ENCODE measurements at places on chromosomes 6 and 20.

DNA sequence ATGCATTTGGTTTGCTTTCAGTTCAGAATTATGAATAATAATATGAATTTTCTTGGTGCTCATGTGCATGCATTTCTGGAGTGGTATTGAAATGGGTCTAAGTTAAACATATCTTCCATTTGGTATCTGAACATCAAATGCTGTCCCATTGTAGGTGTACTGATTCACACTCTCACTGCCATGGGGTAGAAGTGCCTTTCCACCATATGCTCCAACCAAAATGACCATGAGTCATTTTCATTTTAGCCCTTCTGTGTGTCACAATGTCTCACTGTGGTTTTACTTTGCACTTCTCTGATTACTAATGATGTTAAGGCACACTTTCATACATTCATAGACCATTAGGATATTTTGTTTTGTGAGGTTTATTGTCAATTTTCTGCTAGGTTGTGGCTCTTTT is 211.9 kb downstream of the HAO1 start:
- DNase-seq, result no peak
- H3K4me1 ChIP-seq, result no peaks in the 10 kb centered on the region
- H3K27ac ChIP-seq, result no peak overlapping the region

DNA sequence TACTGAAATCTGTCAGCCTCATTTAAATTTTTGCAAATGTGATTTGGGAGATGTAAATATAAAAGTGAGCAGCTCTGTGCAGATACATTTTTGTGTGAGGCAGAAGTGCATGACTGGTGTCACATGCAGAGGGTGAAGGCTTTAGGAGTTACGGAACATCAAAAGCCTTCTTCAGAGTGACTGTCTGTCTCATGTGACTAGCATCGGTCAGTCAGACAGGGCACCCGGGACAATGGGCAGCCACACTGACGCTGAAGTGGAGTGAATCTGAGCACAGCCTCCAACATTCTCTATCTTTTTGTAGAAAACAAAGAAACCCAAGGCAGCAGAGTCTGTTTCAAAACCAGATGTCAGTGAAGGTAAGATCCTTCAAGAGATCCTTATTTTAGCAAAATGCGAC is 7.9 kb upstream of the FAM209A start:
- H3K27ac ChIP-seq, result no peak overlapping the region
- peaks cover 6% of the 10 kb centered on the region for H3K4me1 ChIP-seq
- H3K27me3 ChIP-seq, result no peaks in the 10 kb centered on the region
- peaks cover 53% of the 10 kb centered on the region for H3K36me3 ChIP-seq

GRCh38 chr6:169157197-169158148 is 96.2 kb downstream of the THBS2 start:
- H3K27ac ChIP-seq, result no peak overlapping the region
- H3K4me3 ChIP-seq, result no peak overlapping the region
- DNase-seq, result no peak
- no peaks in the 10 kb centered on the region for H3K36me3 ChIP-seq
- H3K27me3 ChIP-seq, result no peaks in the 10 kb centered on the region

- H3K27me3 ChIP-seq, result no peaks in the 10 kb centered on the region
- H3K27ac ChIP-seq, result no peak overlapping the region
- H3K4me3 ChIP-seq, result no peak overlapping the region
- DNase-seq, result no peak
Observed at GRCh38 chr6:81215092-81215432, 537.4 kb downstream of the TENT5A start.

DNA sequence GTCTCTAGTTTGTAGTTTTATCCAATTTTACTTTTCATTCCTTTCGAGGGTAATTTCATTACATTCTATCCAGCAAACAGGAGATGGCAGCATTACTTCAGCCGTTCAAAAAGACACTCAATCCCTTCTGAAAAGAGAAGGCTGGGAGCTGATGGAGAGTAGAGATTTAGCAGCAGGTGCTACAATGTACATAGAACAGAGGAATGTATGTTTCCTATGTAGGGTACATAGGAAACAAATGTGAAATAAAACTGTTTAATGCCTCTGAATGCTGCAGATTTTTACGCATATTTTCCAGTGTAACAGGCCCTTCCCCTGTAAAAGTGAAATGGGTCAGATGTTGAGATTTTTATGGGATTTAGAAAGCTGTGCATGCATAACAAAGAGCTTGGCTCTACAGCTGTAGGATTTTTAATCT is 16.0 kb downstream of the RPS12 start:
- no peaks in the 10 kb centered on the region for H3K4me1 ChIP-seq
- H3K27me3 ChIP-seq, result no peaks in the 10 kb centered on the region
- no peak overlapping the region for H3K4me3 ChIP-seq
- no peaks in the 10 kb centered on the region for H3K36me3 ChIP-seq
- H3K27ac ChIP-seq, result no peak overlapping the region

DNA sequence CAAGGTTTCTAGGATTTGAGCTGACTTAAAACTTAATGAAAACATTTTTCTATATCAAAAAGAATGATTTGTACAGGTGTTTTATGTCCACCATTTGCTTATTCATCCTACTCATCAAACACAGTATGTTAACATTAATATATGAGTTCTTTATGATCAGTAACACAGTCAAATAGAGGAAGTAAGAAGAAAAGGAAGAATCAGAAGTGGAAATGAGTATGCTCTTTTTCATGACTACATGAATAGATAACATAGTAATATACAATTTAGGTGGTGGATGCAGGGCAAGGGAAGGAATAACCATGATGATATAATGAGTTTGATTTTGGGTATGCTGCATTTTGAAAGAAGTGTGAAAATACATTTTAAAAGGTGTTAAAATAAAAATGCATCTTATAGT is 16.5 kb downstream of the KPNA5 start:
- H3K27me3 ChIP-seq, result no peaks in the 10 kb centered on the region
- no peaks in the 10 kb centered on the region for H3K4me1 ChIP-seq
- no peak overlapping the region for H3K4me3 ChIP-seq
- H3K36me3 ChIP-seq, result peaks cover 2% of the 10 kb centered on the region

DNA sequence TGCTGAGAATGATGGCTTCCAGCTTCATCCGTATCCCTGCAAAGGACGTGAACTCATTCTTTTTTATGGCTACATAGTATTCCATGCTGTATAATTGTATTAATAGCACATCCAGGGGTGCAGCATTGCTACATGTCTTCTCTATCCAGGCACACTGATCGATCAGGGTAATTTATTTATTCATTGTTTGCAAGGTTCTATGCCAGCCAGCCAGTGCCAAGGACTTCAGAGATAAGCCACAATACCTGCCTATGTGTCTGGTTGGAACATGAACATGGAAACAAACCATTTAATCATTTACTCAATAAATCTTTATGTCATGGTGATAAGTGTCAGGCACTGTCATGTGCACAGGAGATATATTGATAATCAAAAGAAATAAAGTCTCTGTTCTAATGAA is 5.8 kb upstream of the OR2B3 start:
- H3K4me1 ChIP-seq, result no peaks in the 10 kb centered on the region
- no peak for DNase-seq
- H3K27ac ChIP-seq, result no peak overlapping the region
- no peaks in the 10 kb centered on the region for H3K27me3 ChIP-seq

GRCh38 chr6:110528101-110528929 is 51.9 kb upstream of the SLC22A16 start:
- no peaks in the 10 kb centered on the region for H3K36me3 ChIP-seq
- no peak overlapping the region for H3K27ac ChIP-seq
- H3K27me3 ChIP-seq, result no peaks in the 10 kb centered on the region
- H3K4me3 ChIP-seq, result no peak overlapping the region

DNA sequence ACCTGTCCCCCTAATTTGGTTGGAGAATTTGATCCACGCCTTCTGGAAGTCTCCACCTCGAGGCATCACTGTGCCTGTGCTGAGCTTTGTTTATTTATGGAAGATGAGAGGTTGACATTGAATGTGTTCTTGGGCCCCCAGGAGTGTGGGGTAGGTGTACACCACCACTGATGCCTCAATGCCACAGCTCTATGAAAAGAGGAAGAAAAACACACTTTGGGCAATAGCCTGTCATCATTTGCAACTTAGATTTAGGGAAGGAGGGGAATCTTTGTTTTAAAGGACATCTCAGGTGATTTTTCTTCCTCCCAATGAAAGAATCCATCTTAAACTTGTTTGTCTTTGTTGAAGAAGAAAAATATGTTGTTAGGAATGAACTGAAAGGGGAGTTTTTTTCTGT is 42.6 kb downstream of the TBC1D7 start:
- no peak for DNase-seq
- H3K27ac ChIP-seq, result no peak overlapping the region
- no peak overlapping the region for H3K4me3 ChIP-seq
- no peaks in the 10 kb centered on the region for H3K27me3 ChIP-seq

DNA sequence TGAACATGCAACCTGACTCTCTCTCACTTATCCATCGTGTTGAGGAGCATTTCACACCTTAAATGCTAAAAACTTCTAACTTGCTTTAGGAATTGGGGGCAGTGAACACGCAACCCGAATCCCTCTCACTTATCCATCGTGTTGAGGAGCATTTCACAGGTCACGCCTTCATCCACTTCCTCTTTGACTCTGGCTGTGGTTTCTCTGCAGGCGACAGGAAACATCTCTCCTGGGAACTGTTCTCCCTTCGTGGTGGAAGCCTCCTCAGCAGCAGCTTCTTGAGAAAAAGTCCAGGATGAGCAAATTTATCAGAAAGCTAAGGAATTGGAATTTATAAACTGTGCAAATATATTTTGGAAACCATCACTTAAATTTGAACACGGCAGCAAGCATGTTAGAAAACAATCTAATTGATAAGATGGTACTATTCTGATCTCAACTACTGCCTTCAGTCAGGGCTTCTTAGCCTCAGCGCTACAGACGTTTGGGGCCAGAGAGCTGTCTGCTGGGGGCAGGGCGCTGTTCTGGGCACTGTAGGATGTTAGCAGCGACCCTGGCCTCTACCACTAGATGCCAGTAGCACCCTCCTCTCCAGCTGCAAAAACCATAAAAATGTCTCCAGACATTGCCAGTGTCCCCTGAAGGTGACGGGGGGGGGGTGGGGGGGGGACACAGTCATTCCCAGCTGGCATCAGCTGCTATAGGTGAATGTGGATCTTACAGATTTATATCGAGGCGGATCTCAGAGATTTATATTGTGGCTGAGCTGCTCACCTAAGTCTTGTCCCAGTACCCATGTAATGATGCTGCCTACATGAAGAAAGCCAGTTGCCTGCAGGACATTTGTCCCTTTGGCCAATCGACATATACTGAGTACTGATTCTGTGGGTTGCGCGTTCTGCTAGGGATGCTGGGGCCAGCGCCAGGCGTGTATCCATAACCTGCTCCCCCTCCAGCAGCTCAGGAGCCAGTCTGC is 26.2 kb downstream of the CTCFL start:
- H3K4me3 ChIP-seq, result no peak overlapping the region
- H3K36me3 ChIP-seq, result no peaks in the 10 kb centered on the region
- H3K27me3 ChIP-seq, result no peaks in the 10 kb centered on the region
- peaks cover 12% of the 10 kb centered on the region for H3K4me1 ChIP-seq

DNA sequence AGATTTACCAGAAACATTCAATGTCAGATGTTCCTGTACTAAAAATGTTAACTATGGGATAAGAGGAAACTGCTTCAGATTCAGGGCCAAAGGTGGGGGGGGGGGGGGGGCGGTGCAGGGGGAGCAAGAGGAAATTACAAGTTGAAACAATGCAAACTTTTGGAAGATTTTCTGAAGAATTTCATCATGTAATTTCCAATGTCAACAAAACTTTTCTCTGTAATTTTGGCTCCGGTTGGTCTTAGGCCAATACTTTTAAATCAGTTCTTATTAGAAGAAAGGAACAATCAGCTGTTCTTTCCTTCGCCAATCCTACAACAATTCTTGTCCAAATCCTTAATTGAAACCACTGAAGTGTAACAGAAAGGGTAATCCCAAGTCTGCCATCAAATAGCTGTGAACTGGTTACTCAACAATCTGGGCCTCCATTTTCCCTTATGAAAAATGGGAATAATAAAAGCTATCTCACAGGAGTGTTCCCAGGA is 13.1 kb downstream of the UQCC1 start:
- DNase-seq, result no peak
- peaks cover 4% of the 10 kb centered on the region for H3K36me3 ChIP-seq
- no peak overlapping the region for H3K27ac ChIP-seq
- H3K4me1 ChIP-seq, result no peaks in the 10 kb centered on the region
- H3K27me3 ChIP-seq, result no peaks in the 10 kb centered on the region
- no peak overlapping the region for H3K4me3 ChIP-seq

- H3K36me3 ChIP-seq, result no peaks in the 10 kb centered on the region
- no peak overlapping the region for H3K4me3 ChIP-seq
- no peaks in the 10 kb centered on the region for H3K27me3 ChIP-seq
- peaks cover under 1% of the 10 kb centered on the region for H3K4me1 ChIP-seq
- DNase-seq, result no peak
Observed at GRCh38 chr6:81446509-81446908, 306.0 kb downstream of the TENT5A start.

- H3K27ac ChIP-seq, result no peak overlapping the region
- no peaks in the 10 kb centered on the region for H3K36me3 ChIP-seq
- DNase-seq, result no peak
- H3K4me3 ChIP-seq, result no peak overlapping the region
- H3K4me1 ChIP-seq, result no peaks in the 10 kb centered on the region
Observed at GRCh38 chr6:251920-252319, 40.4 kb upstream of the DUSP22 start.

DNA sequence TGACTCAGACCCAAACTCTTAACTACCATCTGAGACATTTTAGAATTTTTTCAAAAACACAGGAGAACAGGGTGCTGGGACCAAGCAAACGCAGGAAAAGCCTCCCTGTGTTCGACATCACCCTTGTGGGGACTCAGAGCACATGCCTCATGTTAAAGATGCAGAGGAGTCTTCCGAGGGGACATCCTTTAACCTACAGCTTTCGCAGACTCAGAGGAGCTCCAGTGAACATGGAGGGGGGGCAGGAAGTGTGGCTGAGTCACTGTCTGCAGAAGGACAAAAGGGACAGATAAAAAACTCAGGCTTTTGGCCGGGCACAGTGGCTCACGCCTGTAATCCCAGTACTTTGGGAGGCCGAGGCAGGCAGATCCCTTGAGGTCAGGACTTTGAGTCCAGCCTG is 15.1 kb downstream of the BMP7 start:
- no peaks in the 10 kb centered on the region for H3K27me3 ChIP-seq
- H3K36me3 ChIP-seq, result no peaks in the 10 kb centered on the region
- no peak for DNase-seq
- H3K27ac ChIP-seq, result no peak overlapping the region
